ENCODE measurements at places on chromosomes 1 and 21.

GRCh38 chr1:151868486-151868885 lies 15.0 kb upstream of the THEM5 start:
- no peak for DNase-seq

DNA sequence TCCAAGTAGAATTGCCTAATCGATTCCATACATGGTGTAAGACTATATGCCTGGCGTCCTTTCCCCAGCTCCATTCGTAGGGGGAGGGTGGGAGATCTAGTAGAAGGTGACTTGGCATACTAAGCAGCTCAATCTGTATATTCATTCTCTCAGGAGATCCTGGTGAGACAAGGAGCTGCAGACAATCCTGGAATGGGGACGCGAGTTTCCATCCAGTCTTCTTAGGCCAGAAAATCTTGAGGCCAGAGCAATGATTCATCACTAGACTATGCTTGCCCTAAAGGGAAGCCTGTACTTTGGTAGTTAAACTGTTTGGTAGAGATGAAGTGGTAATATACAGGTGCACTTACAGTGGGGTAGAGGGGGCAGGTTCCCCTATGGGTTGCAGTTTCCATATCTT lies 468.7 kb downstream of the ADGRL2 start:
- DNase-seq, result no peak

GRCh38 chr1:8671306-8671917 lies 146.0 kb downstream of the RERE start:
- no peak for DNase-seq

- DNase-seq, result no peak
Measured at GRCh38 chr1:116368241-116368640, 4.8 kb upstream of the ATP1A1 start.

DNA sequence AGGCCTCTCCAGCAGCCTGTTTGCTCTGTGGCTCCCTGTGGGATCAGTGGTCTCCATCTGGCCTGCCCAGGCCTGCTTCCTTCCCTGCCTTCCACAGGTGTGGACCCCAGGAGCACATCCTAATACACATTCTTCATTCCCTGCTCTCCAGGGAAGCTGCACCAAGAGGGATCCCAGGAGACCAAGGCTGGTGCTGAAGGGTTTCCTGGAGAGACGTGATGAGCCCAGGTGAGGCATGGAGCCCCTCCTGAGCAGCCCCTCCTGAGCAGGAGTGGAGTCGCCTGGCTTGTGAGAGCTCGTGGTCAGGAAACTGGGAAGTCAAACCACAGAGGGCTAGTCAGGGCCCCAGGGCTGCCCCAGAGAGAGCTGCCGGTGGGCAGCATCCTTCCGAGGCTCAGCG lies 561.4 kb downstream of the MATN1 start:
- DNase-seq, result no peak

- no peak for DNase-seq
Measured at GRCh38 chr1:1307261-1307922, 338 bp downstream of the ACAP3 start.

GRCh38 chr1:36751525-36751924 lies 268.8 kb upstream of the CSF3R start:
- no peak for DNase-seq

DNA sequence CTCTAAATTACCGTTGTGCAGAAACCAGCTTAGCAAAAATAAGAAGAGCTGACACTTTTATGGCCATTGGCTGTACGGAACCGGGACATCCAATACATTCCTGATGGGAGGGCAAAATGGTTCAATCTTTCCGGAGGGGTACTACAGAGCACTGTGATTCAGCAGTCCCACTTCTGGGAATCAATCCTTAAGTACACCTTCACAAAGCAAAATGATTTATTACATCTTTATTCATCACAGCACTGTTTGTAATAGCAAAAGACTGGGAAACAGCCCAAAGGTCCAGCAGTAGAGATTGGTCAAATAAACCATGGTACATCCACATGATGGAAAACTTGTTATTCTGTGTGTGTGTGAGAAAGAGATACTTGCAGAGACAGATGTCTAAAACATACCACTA lies 9.7 kb downstream of the GNG12 start:
- no peak for DNase-seq

GRCh38 chr1:175078629-175079028 lies 11.0 kb downstream of the TNN start:
- no peak for DNase-seq

DNA sequence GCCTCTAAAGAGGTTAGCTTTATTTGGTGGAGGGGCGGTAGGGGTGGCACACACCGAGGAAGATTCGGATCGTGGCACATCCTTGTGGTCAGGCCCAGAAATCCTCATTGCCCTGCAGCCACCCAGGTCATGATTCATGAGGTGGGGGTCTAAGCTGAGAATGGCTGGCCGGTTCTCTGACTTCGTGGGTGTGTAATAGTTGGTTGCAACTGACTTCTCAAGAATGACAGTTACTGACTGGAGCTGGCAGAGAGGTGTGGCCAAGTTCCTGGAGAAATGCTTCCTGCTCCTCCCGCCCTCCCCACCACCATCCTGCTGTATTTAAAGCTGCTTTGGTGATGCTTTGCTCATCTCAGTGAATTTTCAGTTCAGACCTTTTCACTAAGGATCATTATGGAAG lies 198.6 kb downstream of the KIF26B start:
- no peak for DNase-seq

DNA sequence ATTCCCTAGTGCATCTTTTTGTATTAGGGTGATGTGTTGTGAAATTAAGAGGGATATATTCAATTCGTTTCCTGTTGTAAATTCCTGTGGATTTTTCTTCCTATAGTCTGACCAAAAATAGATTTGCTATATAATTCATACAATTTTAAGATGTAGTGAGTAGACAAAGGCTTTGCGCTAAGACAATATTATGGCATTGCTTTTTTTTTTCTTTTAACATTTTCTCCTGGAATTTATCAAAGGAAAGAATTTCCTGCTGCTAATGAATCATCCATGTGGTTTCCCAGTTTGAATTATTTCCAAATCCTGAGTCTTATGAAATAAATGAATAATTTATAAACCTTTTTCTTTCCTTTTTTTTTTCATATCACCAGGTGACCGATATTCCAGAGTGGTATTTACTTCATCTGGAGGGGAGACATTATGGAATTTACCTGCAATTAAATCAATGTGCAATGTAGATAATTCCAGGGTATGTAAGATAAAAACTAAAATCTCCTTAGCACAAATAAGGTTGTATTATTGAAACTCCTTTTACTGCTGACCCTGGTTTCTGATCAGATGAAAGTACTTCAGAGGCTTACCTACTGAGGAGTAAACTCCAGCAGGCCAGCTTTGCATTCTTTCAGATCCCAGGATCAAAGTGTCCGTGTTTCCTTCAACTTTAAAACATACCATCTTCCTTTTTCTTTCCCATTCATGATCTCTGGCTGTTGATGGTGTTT lies 148.4 kb downstream of the TLR5 start:
- no peak for DNase-seq

DNA sequence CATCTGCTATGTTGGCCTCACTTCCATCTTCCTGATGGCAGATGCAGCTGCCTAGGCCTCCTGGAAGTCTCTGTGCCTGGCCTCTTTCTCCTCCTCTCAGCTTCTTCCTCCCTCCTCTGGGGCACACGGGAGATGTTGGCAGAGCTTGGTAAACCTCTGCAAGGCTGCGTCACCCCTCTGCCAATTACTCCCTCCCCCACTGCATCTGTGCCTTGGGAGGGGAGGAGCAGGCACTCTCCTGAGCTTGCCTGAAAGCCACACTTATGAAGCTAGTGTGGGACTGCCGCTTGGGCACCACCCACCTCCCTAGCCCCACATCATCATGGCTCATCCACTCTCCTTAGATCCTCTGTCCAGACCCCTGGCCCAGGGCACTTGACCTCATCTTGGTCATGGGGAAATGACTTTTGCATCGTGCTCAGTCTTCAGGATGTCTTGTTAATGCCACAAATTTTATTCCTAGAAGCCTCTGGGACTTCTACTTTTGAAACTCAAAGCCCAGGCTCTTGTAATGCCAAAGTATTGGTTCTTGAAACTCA lies 7.3 kb upstream of the TMEM51 start:
- DNase-seq, result no peak

GRCh38 chr1:168179438-168180147 lies 831 bp downstream of the TIPRL start:
- DNase-seq, result peak; percentile 50

- no peak for DNase-seq
Measured at GRCh38 chr1:158126425-158126824, 54.3 kb upstream of the CD1D start.
